ENCODE measurements at places on chromosomes 1 and 21.
A peak's percentile ranks its signal among the peaks of the same experiment; 100 is the strongest.

- DNase-seq: no peak
Measured at GRCh38 chr1:89532228-89532627, 7.6 kb downstream of the LRRC8B start.

DNA sequence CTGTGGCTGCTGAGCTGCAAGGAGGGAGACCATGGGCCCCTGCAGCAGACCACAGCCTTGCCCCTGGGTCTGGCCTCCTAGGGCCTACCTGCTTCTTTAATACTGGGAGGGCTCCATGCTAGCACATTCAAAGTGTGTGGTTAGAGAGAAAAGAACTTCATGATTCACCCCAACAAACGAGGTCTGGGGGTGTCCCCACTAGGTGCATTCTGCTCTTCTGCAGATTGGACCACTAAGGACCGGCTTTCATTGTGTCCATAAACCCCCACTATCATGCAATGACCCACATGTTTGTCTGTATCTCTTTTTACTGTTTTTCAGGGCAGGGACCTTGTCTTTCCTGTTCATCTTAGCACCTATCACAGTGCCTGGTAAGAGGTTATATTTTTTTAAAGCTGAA is 185.4 kb downstream of the OMA1 start:
- DNase-seq: no peak

GRCh38 chr1:4000811-4001251 is 100.8 kb upstream of the C1orf174 start:
- DNase-seq: no peak

GRCh38 chr1:29825941-29826415 is 589.7 kb downstream of the PTPRU start:
- no peak for DNase-seq

- peak; percentile 78 for DNase-seq
Measured at GRCh38 chr1:209651138-209651587, 1.1 kb downstream of the LAMB3 start.

DNA sequence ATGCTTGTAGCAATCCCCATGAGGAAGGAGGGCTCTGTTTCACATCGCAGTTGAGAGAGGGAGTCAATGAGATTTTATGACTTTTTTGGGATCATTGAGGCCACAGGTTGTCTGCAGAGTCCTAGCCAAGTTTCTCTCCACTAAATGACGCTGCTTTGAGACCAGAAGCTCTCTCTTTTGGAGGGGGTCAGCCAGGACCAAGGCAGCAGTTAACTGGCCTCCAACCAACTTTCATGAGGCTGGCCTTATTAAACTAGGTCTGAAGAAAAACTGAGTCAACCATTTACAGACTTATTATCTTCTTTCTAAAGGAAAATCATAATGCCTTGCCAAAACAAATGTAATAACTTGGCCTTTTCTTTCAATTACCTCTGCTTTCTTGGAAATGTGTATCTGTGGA is 8.6 kb downstream of the WLS start:
- DNase-seq: no peak

- no peak for DNase-seq
Measured at GRCh38 chr1:116340506-116341231, 32.4 kb upstream of the ATP1A1 start.

DNA sequence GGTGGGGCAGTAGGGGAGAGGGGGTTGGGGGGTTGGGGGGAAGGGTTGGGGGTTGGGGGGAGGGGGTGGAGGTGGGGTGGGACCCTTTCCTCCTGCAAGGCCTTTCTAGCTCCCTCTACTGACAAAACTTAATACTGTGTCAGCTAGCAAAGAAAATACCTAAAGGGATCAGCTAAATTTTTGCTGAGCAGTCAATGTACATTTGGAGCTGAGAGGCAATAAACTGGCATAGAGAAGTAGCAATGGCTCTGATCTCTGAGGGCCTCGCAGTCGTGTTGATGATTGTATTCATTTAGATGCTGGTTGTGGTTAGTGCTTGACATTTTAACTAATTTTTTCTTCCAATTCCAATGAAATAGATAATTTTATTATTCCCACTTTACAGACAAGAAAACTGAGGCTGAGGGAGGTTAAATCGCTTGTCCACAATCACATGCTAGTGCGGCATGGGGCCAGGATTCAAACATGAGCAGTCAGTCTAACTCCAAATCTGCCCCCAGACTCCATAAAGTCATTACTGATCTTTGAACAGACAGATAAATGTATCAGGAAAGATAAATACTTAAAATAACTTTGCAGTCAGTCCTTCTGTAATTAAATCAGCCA is 357.1 kb downstream of the DISC1 start:
- DNase-seq: no peak

- peak; percentile 90 for DNase-seq
Measured at GRCh38 chr1:15834406-15835204, 12.9 kb upstream of the SPEN start.

- DNase-seq: no peak
Measured at GRCh38 chr1:30134466-30135217, 588.7 kb downstream of the MATN1 start.
